NCI-H524 (cell line): ENCODE measurements at places on chromosomes 16 and 17.
A peak's percentile ranks its signal among the peaks of the same experiment; 100 is the strongest.

DNA sequence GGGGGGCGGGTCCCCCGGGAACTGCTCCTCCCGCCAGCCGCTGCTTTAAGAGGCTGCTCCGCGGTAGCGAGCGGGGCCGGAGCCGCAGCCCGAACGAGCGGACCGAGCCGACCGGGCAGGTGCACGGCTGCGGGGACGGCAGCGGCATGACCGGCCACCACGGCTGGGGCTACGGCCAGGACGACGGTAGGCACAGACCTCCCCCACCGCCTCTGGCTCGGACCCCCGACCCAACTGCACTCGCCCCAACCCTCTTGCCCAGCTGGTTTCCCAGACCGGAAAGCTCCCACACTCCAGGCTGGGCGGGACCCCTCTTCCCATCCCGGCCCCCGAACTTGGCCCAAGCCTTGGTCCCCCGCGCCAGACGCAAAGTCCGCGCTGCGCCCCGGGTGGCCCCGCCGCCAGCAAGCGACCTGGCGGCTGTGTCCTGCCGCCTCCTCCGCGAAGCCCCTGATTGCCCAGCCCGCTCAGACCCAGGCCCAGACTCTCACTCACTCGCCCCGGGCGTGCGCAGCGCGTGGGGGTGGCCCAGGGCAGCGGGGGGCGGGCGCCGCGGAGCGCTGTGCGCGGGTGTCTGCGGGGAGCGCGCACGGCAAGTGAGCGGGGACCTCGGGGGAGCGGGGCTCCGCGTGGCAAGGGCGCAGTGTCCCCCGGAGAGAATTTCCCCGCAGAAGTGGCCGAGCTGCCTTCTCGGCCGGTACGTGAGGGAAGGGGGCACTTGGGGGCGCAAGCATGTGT lies at the start of gene CA7:
Gene CA7 (plus strand): TSS at position 73 of the 738 bp plus-strand sequence. CDS start 74 bp downstream, at position 147.
- no peak for DNase-seq

GRCh38 chr16:79712276-79712675 lies 111.7 kb upstream of the MAF start:
- no peak for DNase-seq

DNA sequence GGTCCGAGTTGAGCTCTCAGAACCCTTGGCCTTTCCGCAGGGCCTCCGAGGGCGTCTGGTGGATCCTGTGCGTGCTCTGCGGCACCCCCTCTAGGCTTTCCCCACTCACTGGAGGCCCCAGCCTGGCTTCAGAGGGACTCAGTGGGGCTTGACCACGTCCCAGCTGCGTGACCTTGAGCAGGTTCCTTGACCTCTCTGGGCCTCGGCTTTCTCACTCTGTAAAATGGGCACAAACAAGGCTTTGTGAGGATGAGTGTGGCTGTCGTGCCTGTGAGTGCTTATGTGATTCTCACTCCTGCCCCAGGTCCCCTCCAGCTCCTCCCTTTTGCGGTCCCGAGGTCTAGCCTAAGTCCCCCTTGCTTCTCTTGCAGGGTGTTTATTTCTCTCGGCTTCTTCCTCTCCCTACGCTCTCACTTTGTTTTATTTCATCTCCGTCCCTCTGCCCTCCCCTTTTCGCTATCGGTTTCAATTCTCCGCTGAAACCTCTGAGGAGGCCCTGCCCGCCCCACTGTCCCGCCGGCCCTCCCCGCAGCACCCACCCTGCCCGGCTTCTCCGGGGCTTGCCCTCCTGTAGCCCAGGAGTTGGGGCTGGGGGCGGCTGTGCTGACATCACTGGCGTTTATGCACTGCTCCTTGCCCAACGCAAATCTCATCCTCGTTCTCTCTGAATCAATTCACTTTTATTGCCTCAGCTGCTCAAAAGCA lies 82.3 kb upstream of the CBX4 start:
- no peak for DNase-seq

GRCh38 chr16:30779596-30779995 lies 7.4 kb downstream of the ZNF629 start:
- DNase-seq, result no peak

DNA sequence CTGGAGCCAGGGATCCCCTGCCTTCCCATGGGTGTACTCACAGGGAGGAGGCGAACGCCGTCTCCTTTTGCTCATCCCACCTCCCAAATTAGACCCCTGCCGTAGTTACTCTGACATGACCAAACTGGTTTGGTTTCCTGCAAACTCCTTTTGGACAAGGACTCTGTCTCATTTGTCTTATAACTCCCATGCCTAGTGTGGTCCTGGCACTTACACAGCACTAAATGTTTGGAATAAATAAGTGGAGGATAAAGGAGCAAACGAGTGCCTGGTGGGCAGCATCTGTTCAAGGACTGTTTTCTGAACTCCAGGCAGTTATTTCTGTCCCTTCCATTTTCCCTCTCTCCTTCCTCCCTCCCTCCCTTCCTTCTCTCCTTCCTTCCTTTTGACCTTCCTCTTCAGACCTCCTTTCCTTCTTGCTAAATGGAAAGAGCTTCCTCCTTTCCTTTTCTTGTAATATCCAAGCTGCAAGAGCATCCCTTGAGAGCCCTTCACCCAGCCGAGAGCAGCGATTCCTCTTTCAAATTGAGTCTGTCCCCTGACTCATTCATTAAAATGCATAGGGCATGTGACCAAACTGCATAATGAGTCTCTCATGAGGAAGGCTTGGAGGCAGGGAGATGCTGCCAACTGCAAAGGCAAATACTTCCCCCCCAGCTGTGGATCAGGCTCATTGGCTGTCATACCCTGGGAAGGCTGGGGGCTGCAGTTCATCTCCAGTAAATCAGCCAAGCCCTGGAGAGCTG lies 36.8 kb downstream of the CHD9 start:
- peak; percentile 98 for DNase-seq

DNA sequence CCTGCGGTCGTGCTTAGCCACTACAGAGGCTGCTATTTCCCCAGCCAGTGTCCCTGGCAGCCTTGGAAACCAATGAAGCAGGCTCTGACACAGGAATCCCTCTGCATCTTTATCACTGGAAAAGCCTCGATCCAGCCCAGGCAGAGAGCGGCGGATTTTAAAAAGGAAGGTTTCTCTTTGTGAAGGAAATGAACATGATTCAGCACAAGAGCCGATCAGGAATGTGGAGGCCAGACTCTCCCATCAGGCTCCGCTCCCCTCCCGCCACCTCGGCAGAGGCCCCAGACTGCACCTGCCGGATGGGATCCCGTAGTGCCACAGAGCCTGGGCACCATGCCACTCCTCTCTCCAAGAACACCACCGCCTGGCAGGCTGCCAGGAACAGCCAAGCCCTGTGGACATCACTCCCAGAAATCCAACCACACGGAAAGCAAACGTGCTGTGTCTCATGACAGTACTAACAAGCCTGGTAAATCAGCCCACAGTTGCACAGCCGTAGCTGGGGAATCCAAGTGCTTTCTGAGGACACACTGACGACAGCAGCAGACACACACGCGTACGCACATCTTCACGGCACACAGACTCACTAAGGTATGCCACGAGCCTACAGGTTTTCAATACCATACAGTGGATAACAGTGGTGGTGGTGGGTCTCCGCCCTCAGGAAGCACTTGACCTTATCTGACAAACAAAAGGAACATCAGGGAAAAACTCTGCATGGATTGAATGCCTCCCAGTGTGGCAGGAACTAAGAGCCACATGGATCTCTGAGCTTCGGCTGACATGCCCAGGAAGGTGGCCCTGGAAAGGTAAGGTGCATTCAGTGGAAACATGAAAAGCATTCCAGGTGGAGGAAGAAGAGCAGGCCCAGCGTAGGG lies 5.4 kb downstream of the LRRC75A start:
- DNase-seq, result peak; percentile 42

GRCh38 chr17:16080366-16080765 lies 80.7 kb downstream of the TTC19 start:
- no peak for DNase-seq

DNA sequence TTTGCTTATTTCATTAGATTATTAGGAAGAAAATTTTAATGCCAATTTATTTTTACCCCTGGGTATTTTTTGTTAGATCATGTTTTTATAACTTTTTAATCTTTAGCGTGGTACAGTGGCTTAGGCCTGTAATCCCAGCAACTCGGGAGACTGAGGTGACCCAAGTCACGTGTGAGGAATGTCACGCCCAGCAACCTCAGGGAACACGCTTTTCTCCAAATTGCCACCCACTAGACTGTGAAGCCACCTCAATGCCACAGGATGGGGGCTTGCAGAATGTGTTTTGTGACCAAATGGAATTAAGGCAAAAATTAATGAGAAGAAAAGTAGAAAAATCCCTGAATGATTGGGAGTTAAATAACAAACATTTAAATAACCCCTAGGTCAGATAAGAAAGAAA lies 141.8 kb downstream of the LAT start:
- no peak for DNase-seq

DNA sequence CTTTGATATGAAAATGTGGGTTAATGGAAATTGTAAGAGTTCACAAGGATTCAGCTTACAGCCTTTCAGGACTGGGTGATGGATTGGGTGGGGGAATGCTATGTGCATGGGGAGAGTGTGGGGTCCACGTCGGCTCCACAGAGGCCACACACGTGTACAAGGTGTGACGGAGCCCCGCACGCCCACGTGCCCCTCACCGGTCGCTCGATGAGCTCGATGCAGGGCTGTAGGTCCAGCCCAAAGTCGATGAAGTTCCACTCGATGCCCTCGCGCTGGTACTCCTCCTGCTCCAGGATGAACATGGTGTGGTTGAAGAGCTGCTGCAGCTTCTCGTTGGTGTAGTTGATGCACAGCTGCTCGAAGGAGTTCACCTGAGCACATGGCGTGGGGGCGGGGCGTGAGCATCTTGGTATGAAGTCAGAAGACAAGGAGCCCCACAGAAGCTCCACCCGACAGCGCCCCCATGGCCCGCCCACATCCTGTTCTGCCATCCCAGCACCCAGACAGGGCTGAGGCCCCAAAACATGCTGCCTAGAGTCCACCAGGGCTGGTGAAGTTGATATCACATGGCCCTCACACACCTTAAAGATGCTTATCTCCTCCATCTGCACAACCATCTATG lies 99.1 kb downstream of the MYH11 start:
- DNase-seq, result no peak

- DNase-seq, result no peak
These were observed 28.0 kb downstream of the GNA13 start for GRCh38 chr17:65028545-65028843.

DNA sequence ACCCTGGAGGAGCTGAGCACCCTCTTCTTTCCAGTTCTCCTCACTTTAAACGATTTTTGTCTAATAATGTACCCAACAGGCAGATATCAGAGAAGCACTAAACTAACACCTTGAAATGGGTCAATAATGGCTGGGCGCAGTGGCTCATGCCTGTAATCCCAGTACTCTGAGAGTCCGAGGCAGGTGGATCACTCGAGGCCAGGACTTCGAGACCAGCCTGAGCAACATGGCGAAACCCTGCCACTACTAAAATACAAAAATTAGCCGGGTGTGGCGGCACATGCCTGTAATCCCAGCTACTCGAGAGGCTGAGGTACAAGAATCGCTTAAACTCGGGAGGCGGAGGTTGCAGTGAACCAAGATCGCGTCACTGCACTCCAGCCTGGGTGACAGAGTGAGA lies 57.4 kb downstream of the ZFHX3 start:
- no peak for DNase-seq

DNA sequence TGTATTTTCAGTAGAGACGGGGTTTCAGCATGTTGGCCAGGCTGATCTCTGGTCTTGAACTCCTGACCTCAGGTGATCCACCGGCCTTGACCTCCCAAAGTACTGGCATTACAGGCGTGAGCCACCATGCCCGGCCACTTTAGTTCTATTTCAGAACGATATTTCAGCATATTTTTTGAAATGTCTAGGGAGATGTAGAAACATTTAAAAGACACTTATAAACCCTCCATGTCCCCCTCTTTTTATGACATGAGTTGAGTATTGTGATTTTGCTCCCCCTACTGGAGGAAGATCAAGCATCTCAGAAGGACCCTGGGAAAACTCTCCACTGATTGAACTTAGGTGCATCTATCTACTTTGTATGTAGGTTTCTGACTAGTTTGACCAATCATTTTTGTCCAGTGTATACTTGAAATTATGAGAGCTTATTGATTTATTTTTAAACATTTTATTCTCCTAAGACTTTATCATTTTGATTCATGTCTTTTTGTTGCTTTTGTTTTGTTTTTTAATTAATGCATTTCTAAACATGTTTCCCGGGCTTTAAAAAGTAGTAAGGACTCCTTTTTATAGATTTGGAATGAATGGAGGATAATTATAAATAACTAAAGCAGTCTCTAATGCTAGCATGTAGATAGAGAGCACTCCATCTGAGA lies 105.1 kb downstream of the CHD9 start:
- peak; percentile 67 for DNase-seq

GRCh38 chr17:67509390-67510287 lies 132.6 kb downstream of the PITPNC1 start:
- no peak for DNase-seq

GRCh38 chr17:67053438-67054000 lies 9.2 kb downstream of the CACNG1 start:
- DNase-seq, result no peak

DNA sequence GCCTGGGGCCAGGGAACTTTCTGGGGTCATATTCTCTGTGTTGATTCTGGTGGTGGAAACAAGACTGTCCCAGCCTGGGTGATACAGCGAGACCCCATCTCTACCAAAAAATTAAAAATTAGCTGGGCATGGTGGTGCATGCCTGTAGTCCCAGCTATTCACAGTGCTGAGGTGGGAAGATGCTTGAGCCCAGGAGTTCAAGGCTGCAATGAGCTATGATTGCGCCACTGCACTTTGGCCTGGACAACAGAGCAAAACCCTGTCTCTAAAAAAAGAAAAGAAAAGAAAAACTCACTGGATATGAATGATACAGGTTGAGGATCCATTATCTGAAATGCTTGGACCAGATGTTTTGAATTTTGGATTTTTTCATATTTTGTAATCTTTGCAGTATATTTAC lies 13.6 kb downstream of the SCGB1C2 start:
- DNase-seq, result no peak

GRCh38 chr17:40540448-40540847 lies 24.8 kb downstream of the CCR7 start:
- DNase-seq, result no peak

DNA sequence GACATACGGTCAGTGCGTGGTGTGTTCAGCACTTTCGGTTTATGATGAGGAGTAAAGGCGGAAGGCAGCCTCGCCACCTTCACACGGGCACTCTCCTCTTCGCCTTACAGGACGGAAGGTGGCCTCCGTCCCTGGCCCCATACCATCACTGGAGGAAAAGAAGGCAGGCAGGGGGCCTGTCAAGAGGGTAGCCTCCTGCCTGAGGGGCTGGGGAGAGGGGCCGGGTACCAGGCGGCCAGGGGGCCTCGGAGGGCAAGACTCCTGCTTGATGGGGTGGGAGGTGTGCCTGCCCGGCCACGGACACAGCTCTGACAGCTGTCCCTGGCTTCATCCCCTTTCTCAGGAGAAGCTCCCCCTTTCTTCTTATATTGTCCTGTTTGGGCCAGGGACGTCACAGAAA lies 15.6 kb upstream of the SLC38A8 start:
- DNase-seq, result no peak

- DNase-seq, result peak; percentile 62
These were observed 51.3 kb upstream of the TAC4 start for GRCh38 chr17:49899191-49899485.

- DNase-seq, result no peak
These were observed 76.2 kb downstream of the RAB11FIP4 start for GRCh38 chr17:31467502-31468256.
